H1 (cell line): ENCODE measurements at places on chromosomes 2 and 18.

DNA sequence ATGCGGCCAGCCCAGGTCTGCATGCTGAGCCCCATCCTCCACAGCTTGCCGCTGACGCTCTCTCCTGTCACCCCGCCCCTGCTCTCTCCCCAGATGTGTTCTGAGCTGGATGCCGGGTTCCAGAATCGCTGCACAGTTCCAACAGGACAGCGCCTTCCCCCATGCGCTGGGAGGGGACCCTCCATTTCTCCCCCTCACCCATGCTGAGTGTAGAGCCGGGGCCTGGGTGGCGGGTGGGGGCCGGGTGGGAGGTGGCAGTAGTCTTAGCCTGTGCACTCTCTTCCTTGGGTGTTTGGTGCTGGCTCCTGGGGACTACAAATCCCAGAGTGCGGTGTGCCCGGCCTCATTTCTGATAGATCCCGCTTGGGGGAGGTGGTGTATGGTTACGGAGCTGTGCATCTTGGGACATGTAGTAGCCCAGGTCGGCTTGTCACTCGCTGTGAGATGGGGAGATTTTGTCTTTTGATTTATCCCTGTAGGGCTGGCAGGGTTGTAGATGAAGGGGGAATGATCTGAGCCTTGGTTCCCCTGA is 6.8 kb downstream of the DNAJB2 start:
- no peak for DNase-seq
- no peaks in the 10 kb centered on the region for H3K36me3 ChIP-seq

DNA sequence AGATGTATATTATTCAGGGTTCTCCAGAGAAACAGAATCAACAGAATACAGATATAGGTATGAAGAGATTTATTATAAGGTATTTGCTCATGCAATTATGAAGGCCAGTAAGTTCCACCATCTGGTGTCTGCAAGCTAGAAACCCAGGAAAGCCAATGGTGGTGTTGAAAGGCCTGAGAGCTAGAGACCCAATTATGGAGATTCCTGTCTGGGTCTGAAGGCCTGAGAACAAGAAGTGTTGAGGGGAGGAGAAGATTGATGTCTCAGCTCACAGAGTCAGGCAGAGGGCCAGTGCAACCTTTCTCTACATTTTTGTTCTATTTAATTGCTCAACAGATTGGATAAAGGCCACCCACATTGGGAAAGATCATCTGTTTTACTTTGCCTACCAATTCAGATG is 524.2 kb upstream of the CRIM1 start:
- DNase-seq, result no peak
- no peak overlapping the region for H3K27ac ChIP-seq
- no peaks in the 10 kb centered on the region for H3K36me3 ChIP-seq
- H3K27me3 ChIP-seq, result no peaks in the 10 kb centered on the region

GRCh38 chr2:47015206-47015605 is 99.6 kb upstream of the MCFD2 start:
- no peak for DNase-seq
- no peaks in the 10 kb centered on the region for H3K27me3 ChIP-seq
- no peaks in the 10 kb centered on the region for H3K36me3 ChIP-seq

- no peak overlapping the region for H3K27ac ChIP-seq
- no peak overlapping the region for H3K4me3 ChIP-seq
- no peaks in the 10 kb centered on the region for H3K4me1 ChIP-seq
- no peaks in the 10 kb centered on the region for H3K36me3 ChIP-seq
- no peaks in the 10 kb centered on the region for H3K27me3 ChIP-seq
Measured at GRCh38 chr18:32010124-32010721, 8.4 kb upstream of the RNF125 start.

DNA sequence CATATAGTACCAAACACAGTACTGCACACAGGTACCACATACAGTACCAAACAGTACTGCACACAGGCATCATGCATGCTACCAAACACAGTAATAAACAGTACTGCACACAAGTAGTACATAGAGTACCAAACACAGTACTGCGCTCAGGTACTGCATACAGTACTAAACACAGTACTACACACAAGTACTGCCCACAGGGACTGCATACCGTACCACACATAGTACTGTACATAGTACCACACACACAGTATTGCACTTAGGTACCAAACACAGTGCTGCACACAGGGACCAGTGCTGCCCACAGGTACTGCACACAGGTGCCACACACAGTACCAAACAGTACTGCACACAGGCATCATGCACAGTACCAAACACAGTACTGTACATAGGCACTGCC is 74.9 kb downstream of the ZNF236 start:
- peaks cover 30% of the 10 kb centered on the region for H3K36me3 ChIP-seq
- no peak overlapping the region for H3K27ac ChIP-seq
- DNase-seq, result no peak
- H3K4me1 ChIP-seq, result no peaks in the 10 kb centered on the region
